ENCODE measurements at places on chromosomes 13 and 19. TPM values are rescaled to one million over a fixed set of nuclear protein-coding genes. Genes with fewer than 3 reads are reported as not detected.
A peak's percentile ranks its signal among the peaks of the same experiment; 100 is the strongest.

GRCh38 chr13:50014386-50014785, 858 bp upstream of the KCNRG start:
- no peak for DNase-seq

DNA sequence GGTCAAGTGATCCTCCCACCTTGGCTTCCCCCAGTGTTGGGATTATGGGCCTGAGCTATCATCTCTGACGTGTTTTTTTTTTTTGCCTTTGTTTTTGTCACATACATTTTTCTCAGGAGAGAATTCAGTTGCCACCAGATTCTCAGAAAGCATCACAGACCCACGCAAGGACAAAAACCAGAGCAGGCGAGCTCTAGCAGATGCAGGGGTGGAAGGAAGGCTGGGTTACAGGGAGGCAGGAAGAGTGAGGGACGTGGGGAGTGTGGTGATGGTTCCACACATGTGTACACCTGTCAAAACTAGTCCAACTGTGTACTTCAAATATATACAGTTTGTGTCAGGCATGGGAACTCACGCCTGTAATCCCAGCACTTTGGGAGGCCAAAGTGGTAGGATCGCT, 4.3 kb downstream of the TMEM161A start:
- no peak for DNase-seq

DNA sequence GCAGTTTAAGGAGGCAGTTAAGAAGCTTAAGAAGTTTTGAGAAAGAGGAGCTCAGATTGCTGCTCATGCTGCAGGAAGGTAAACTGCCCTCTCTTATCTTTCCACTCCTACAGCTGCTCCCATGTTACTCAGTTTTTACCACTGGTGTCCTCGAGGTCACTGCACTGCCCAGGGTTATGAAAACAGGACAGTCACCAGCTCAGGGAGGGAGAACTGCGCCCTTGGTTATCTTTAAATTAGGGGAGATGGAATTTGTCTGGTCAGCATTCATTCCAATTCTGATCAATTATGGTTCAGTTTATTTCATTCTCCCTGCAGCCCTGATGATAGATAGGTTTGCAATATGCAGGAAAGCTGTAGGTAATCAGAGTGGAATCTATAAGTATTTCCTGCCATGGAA, 10.8 kb upstream of the SLC46A3 start:
- DNase-seq, result no peak

The PDE4A gene
- total RNA-seq, result 1.5 TPM

The ZNF567 gene
- total RNA-seq, result 7.6 TPM

DNA sequence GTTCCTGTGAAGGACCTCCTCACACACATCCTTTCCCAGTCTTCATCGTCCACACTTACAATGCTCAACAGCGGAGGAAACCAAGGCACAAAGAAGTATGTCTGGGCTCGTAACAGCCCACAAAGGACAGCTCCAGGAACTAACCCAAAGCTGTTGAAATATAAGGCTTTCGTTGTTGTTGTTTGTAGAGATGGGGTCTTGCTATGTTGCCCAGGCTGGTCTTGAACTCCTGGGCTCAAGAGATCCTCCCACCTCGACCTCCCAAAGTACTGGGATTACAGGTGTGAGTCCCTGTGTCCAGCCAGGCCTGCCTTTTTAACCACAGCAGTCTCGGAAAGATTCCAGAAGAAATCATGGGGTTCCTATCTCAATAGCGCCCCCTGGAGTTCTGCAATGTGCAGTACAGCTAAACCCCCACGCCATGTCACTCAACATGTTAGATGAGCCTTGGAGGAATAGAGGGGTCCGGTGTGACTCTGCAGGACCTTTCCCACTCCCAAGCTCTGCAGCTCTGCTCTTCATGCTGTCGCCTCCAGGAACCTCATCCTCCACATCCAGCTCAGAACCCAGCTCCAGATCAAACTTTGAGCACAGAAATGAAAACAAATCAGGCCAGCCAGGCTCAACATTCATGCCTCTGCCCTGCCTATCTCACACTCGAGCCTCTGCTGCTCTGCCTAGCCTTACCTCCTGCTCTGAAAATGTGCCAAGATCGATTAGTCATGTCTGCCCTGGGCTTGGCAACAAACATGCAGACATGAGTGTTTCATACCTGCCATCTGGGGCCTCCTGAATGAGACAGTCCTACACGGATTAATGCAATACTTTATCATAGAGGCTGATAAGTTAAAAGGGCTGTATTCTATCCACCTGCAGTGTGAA, 7.5 kb downstream of the PLA2G4C start:
- DNase-seq, result peak; percentile 66

The DENND1C gene
- total RNA-seq, result 111 TPM

GRCh38 chr19:1237754-1238368, at the start of gene CBARP:
Gene CBARP, minus strand, starts transcription at chr19:1238005. Its CDS starts 1,905 bp downstream, at chr19:1236100.
- peak; percentile 68 for DNase-seq

The FCGBP gene
- 19.1 TPM for total RNA-seq

- no peak for DNase-seq
Observed at GRCh38 chr19:2494084-2494446, 18.1 kb downstream of the GADD45B start.

All from CD4-positive, alpha-beta T cell (primary cell).